Keratinocyte (primary cell): ENCODE measurements at places on chromosomes 11 and 22. TPM values are rescaled to one million over a fixed set of nuclear protein-coding genes. Genes with fewer than 3 reads are reported as not detected.
A peak's percentile ranks its signal among the peaks of the same experiment; 100 is the strongest.

- DNase-seq, result no peak
Measured at GRCh38 chr22:27094633-27095308, 437.4 kb downstream of the MIAT start.

DNA sequence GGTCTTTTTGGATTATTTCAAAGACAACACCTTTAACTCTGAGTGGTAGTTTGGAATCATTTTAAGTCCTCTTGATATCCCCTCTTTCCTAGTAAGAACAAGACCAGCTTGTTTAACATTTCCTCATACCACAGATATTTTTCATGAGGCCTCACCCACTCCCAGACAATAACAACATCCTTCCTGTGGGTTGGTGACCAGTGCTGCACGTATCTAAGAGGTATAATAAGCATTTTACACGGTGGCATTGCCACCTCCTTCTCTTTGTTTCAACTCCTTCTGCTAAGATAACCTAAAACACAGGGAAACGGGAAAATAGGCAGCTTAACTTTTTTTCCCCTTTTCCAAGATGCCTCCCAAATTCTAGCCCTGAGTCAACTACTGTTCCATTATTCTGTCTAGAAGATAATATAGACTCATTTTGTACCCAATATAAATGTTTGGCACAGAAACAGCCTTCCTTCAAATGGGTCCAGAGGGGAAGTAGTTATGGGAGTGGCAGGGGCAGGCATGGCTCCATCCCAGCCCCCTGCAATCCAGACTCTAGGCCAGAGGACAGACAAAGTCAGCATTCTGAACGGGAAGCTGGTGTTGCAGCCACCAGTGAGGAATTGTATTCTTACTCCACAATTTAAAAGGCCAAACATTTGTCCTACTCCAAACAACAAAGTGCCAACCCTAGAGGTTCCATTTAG lies 28.5 kb downstream of the MAML2 start:
- DNase-seq, result peak; percentile 21

GRCh38 chr11:113615098-113615497 lies 91.0 kb downstream of the TMPRSS5 start:
- no peak for DNase-seq

DNA sequence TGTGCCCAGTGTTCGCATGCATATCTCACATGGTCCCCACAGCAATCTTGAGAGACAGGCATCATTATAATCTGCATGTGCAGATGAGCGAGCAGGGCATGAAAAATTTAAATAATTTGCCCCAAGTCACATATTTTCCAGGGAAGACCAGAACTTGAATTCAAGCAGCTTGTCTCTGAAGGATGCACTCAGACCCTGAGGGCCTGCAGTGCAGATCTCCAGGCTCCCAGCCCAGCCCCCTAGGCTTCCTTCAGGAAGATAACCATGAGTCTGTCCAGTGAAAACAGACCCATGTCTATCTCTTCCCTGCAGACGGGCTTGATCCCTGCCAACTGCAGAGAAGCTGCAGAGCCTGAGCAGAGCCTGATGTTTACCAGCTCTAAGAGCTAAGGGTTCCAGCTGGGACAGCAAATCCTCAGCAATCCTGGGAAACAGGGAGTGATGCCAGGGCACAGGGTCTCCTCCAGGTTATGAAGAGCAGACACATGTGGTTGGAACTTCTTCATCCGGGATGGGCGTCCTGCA lies 55.1 kb downstream of the NAV2 start:
- DNase-seq, result no peak

GRCh38 chr11:3201677-3202181 lies 16.9 kb downstream of the MRGPRG start:
- DNase-seq, result no peak

DNA sequence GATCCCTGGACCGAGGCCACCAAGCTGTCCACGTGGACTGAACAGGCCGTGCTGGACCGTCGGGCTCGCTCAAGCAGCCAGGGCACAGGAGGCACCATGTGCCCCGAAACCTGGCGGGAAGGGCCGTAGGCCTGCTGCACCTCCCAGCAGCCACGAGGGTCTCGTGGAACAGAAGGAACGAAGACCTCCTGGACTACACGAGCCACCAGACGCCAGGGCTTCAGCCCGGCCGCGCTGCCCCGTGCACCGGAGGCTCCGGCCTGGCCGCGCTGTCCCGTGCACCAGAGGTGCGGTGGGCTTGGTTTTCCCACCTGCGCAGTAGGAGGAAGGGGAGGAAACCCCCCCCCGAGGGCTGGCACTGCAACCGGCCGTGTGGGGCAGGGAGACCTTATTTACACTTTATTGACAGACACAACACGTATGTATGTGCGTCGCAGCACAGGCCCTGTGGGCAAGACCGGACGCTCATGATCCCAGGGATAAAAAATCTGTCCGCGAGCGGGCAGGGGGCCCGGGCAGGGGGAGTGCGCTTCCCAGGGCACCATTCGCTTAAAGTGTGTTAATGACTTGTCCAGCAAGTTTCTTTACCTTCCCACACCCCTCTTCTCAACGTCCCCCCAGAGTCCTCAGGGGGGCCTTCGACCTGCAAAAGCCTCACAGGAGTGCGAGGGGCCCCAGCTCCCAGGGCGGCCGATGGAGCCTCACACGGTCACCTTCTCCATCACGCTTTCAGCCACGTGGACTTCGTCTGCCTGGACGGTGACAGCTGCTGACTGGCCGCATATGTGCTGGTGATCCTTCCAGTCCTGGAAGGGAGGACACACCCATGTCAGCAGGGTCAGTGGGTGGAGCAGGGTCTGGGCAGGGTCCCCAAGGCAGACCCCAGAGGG lies 7.0 kb downstream of the DRD4 start:
- no peak for DNase-seq

DNA sequence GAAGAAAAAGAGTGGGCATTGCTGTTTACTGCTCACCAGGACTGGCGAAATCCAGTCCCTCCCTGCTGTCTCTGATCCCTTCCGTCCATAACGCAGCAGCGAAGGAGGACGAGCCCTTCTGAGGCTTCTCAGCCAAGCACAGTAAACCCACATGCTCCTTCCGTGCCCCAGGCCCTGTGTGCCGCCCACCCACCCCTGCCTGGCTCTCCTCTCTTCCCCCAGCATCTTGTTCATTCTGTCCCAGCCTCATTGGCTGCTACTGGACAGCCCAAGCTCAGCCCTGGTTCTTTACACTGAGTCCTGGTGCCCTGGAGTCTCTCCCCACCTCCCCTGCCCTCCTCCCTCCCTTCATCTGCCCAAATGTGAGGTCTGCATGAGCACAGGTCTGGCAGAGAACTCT lies 559.7 kb downstream of the BRD1 start:
- DNase-seq, result no peak

DNA sequence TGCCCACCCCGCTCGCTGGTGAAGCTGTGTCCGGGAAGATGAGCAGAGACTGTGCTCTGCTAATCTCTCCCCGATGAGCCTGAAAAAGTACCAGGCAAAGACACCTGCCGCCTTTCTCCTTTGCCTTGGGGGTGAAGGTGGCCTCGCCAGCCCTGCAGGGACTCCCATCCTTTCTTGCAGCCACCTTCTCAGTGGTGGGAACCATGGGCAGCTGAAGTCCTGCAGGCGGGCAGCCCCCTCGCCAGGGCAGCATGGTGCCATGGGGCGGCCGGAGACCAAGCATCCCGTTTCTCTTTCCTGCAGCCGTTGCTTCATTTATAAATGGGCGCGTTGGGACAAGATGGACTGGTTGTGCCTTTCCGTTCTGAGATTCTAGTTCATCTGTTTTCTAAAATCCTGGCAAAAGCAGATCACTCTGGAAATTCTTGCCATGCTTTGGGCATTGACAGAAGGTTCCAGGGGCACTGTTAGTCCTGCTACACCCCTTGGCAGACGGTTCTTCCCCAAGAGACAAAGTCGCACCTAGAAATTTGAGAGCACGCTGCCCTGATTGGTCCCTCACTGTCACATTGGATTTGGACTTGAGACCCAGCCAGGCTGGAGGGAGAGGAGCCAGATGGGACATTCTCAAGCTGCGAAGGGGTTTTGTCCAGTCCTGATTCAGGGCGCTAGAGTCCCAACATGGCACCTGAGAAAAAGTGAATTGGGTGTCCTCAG lies 7.5 kb downstream of the CTTN start:
- no peak for DNase-seq

DNA sequence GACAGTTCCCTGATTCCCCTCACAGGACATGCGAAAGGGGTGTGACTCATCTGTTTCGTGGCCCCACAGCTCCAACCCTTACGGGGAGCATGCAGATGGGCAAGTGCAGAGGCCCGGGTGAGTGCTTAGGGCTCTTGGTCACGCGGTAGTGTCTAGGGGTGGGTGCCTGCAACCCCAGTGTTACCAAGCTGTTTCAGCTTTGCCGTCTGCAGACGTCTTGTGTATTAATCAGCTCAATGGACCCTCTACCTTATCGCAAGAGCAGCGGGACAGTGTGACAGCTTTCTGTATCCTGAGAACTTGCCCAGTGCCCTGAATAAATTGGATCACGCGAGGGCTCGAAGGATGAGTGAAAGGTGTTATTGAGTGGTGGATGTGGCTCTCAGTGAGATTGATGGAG lies 816.4 kb upstream of the ANO3 start:
- no peak for DNase-seq

DNA sequence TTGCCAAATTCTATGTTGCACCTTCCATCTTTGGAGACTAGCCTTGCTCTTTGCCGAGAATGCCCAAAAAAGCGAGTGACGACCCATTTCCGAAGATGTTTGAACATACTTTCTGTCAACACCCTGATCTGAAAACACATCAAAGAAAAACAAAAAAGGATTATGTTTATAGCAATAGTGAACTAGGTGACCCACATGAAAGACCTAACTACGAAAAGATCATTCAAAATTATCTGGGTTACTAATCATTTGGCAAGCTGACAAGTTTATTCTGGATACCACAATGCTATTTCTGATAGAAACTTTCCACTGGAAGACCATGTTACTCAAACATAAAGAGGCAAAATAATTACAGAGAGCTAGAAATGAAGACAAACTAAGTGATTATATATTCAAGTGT lies 27.0 kb downstream of the KCNJ1 start:
- no peak for DNase-seq

DNA sequence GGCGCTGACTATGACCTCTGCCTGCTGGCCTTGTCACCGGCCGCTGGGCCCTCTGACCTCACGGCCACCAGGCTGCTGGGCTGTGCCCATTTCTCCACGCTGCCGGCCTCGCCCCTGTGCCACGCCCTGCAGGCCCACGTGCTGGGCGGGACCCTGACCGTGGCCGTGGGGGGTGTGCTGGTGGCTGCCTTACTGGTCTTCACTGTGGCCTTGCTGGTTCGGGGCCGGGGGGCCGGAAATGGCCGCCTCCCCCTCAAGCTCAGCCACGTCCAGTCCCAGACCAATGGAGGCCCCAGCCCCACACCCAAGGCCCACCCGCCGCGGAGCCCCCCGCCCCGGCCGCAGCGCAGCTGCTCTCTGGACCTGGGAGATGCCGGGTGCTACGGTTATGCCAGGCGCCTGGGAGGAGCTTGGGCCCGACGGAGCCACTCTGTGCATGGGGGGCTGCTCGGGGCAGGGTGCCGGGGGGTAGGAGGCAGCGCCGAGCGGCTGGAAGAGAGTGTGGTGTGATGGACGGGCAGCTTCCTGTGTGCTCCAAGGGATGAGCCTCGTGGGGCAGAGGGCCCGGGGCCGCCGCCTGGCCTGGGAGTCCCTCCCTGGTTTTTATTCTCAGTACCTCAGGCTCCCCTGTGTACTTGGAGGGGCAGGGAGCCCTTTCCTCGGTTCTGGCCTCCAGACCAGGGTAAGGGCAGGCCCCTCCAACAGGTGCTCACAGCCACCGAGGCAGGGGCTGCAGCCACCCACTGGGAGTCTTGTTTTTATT lies 3.0 kb downstream of the LRFN4 start:
- DNase-seq, result no peak

DNA sequence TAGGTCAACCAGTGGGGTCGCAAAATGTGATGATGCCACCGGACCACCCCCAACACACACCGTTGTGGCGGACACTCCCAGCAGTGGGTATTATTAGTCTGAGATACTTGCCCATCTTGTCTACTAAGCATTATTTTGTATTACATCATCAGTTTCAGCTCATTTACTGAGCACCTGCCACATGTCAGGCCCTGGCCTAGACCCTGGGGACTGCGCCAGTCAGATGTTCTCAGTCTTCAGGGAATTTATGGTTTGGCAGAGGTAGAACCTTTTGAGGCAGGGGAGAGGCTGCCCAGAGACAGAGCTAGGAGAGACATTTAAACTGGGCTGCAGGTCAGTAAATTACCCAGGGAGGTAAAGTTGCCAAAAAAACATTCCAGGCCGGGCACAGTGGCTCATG lies 43.1 kb upstream of the GCAT start:
- no peak for DNase-seq

- no peak for DNase-seq
Measured at GRCh38 chr22:20951151-20951931, 15.7 kb upstream of the AIFM3 start.

DNA sequence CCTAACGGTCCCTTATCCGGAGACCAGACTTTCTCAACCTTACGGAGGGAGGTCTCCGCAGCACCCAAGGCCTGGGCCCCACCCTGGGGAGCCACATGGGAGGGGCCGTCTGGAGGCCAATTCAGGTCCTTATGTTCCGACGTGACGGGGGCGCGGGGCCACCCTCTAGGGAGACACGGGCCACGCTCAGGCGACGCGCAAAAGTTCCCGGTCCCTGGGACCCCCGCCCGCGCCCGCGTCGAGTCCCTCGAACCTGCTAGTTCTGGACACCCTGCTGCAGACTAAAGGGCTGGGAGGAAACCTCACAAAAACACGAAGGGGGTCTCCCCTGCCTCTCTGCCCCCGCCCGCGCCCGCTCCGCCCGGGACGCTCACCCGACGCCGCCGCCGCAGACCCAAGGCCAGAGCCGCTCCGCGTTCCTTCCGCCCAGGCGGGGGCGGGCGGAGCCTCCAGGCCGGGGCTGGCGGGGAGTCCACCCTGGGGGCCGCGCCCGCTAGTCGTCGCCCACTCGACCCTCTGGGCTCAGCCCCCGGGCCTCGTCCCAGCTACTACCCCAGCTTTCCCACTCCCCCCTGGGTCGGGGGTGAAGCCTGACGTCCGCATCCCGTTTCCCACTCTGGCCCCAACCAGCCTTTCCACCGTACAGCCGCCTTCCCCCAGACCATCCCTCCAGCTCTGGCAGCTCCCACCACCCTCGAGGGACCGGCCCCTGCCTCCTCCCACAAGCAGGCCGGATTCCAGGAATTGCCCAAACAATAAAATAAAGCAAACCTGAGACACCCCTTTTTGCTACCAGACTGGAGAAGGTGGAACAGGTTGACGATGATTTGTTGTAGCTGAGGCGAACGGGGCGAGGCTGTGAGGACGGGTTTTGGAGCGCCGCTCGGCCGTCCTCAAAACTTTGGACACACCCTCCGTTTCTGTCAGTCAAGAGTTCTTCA lies 2.7 kb downstream of the RNH1 start:
- no peak for DNase-seq

Gene GRM5
- not detected in 3 replicates for polyA plus RNA-seq

Gene ADM2
- polyA plus RNA-seq, result 0.21 to 0.54 TPM (median 0.27 TPM) in 3 replicates

Gene OSBP2
- polyA plus RNA-seq, result 2.0 to 4.2 TPM (median 3.0 TPM) in 3 replicates

Gene RTN4RL2
- 0.03 to 0.12 TPM in 2 of 3 replicates, not detected in the other for polyA plus RNA-seq

Gene TENM4
- polyA plus RNA-seq, result 3.5 to 11.3 TPM (median 5.4 TPM) in 3 replicates
